Stimulated activated CD8-positive, alpha-beta memory T cell treated with anti-CD3 and anti-CD28 coated beads, Interleukin-7, amount 100 ng/mL, for 1 hour (primary cell): ENCODE measurements at places on chromosomes 2 and 18.

DNA sequence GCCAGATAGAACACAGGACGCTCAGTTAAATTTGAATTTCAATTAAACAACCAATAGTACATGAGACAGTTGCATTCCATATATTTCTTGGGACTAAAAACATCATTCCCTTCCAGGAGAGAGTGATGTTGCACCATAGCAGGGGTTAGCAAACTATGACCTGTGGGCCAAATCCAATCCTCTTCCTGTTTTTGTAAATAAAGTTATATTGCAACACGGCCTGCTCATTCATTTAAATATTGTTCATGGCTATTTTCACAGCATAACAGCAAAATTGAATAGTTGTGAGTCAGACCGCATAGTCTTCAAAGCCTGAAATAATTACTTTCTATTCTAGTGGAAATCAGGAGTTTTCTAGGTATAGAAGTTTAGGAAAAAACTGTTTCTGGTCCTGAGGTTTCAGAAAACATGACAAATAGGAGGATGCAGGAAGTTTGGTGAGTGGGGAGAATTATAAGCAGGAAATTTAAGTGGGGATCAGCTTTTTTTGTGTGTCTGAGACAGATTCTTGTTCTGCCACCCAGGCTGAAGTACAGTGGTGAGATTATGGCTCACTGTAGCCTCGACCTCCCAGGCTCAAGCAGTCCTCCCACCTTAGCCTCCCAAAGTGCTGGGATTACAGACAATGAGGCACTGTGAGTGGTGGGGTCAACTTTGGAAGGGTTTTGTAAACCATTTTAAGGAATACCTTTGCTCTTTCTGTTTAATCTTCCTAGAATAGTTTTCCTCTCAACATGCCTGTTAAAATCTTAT, 131.5 kb downstream of the SOCS6 start:
- no peak for DNase-seq

GRCh38 chr2:165576409-165577154, 107.1 kb downstream of the CSRNP3 start:
- no peak for DNase-seq

- no peak for DNase-seq
These were observed 168.0 kb downstream of the CERS6 start for GRCh38 chr2:168624028-168624427.

- no peak for DNase-seq
These were observed 62.5 kb upstream of the B3GNT7 start for GRCh38 chr2:231332872-231333500.

GRCh38 chr2:202361108-202361507, 15.0 kb upstream of the BMPR2 start:
- DNase-seq = no peak

GRCh38 chr2:204129591-204130294, 193.2 kb downstream of the ICOS start:
- no peak for DNase-seq

DNA sequence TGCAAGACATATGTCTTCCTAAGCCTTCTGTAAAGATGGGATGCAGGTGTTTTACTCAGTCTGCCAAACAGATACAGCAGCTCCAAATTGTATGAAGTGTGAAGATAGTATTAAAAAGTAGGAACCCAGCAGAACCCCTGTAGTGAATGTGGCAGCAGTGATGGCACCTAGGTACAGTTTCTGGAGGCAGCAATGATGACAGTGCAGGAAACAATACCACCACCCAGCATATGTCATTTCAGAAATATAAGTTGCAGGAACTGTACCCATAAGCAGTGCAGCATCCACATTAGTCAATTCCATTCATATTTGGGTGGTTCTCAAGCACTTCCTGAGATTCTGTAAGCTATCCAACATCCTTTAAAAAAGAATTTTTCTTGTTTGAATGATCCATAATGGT, 46.7 kb upstream of the ATP5MC3 start:
- no peak for DNase-seq

DNA sequence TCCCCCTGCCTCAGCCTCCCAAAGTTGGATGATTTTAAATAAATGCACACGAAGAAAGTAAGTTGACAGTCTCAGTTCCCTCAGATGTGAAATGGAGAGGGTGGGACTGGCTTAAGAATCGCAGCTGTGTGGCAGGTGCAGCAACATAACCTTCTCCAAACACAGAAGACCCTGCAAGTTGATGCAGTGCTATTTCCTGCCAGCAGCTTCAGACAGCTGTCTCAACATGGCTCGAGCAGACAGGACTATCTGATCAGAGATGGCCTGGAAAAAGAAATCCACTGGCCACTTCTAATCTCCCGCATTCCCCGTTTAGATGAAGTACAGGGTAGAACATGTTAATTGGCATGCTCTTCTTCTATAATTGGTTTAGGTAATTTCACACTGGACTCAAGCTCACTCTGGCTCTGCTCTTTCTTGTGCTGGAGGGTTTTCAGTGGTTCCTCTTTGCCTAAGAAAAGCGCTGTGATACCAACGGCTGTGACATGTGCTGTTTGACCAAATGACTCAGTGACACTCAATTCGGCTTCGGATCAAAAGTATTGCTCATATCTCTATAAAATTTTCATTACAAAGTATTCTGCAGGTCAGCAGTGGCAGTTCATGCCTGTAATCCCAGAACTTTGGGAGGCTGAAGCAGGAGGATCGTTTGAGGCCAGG, 40.2 kb downstream of the MYOM1 start:
- DNase-seq = no peak

- DNase-seq = no peak
These were observed 71.3 kb downstream of the PDK1 start for GRCh38 chr2:172627181-172627580.

DNA sequence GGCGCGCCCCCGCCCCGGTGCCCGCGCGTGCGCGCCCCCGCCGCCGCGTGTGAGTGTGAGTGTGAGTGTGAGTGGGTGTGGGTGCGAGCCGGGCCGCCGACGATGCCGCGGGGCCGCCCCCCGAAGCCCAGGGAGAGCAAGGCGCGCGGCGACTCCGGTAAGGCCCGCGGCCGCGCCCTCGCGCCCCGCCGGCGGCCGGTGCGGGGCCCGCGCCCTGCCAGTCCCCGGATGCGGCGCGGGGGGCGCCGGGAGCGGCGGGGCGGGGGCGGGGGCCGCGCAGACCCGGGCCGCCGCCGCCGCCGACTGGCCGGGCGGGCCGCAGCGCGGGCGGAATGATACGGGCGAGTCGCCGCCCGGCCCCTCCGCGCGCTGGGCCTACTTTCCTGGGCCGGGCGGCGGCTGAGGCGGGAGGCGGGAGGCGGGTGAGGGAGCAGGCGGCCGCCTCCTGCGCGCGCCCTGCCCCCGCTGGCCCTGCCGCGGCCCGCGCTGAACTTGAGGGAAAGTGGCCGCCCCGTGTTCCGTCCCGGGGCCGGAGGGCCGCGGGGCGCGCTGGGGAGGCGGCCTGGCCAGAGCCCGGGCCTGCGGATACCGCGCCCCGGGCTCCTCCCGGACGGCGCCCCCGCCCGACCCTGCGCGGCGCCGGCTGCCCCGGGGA, at the start of gene ZNF236:
Gene ZNF236, plus strand, starts transcription at position 52 of the 655 bp plus-strand sequence. Its CDS starts 51 bp downstream, at position 103.
- peak; percentile 40 for DNase-seq

GRCh38 chr2:160522951-160523710, 29.5 kb upstream of the RBMS1 start:
- no peak for DNase-seq

- no peak for DNase-seq
These were observed 647.9 kb downstream of the PLCL1 start for GRCh38 chr2:198452327-198452726.

DNA sequence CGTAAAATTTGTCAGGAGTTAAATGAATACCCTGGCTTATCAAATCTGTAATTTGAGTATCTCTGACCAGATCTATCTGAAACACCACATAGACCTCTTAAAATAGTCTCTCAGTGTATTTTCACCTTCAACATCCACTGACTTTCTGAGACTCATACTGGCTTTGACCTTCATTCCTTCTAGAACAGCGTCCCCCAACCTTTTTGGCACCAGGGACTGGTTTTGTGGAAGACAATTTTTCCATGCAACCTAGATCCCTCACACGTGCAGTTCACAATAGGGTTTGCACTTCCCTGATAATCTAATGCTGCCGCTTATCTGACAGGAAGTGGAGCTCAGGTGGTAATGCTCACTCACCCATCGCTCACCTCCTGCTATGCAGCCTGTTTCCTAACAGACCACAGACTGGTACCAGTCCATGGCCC, 3.2 kb downstream of the NBAS start:
- DNase-seq = no peak

- DNase-seq = no peak
These were observed 1293.9 kb upstream of the LRRTM1 start for GRCh38 chr2:81598453-81598852.

- DNase-seq = no peak
These were observed 694.7 kb downstream of the CBLN2 start for GRCh38 chr18:71849407-71849806.

DNA sequence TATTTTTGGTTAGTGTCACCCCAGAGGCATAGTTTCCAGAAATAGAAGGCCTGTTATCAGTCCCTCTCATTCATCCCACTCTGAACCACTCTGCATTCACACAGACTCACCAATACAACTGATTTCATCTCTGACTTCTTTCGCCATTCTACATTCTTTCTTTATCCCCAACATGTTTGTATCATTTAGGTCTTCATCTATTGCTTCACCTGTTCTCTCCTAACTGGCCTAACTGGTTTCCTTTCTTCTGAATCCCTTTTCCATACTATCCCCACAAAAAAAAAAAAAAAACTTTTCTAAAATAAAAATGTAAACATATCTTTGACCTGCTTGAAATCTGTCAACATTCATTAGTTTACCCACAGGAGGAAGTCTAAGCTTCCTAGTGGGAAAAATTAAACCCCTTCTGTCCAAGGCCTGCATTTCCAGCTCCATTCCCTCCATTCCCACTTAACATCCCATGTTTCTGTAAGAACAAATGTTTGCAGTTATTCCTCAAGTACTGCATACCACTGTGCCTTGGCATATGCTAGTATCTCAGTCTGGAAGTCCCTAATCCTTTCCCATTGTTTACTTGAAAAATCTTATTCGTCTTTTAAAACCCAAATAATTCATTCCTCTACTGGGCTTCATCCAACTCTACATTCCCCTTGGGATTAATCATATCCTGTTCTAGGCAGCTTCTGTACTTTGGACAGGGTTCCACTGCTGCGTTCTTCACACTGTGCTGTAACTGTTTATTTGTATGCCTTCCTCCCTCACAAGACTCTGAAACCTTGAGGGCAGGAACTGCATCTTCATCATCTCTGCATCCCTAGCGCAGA, 68.5 kb downstream of the FIGN start:
- no peak for DNase-seq

GRCh38 chr18:2316082-2316750, 255.1 kb downstream of the METTL4 start:
- no peak for DNase-seq

DNA sequence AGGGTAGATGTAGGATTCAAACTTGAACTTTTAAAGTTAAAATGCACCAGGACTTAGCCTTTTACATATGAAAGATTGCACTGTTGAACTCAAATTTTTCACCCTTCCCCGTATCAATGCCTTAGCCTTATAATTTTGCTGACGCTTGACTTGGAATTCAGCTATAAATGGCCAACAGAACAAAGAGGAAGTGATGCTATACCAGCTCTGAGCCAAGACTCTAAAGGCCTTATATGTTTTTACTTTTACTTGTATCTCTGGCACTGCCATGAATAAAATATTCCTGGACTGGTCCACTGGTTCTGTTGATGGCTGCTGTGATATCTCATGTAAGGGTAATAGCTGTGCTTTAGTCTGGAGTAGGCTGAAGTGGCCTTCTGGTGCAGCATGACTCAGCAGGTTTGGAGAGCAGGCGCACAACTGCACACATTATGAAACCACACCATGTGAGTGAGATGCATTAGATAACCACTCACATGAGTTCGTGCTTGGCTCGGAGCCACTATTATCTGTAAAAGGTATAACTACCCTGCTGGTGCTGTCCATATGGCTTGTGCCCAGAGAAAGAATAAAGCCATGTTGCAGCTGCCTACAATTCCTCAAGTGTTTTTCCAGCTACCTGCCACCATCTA, 8.4 kb upstream of the IER3IP1 start:
- DNase-seq = no peak

GRCh38 chr2:189444322-189444721, 3.0 kb downstream of the WDR75 start:
- DNase-seq = no peak

DNA sequence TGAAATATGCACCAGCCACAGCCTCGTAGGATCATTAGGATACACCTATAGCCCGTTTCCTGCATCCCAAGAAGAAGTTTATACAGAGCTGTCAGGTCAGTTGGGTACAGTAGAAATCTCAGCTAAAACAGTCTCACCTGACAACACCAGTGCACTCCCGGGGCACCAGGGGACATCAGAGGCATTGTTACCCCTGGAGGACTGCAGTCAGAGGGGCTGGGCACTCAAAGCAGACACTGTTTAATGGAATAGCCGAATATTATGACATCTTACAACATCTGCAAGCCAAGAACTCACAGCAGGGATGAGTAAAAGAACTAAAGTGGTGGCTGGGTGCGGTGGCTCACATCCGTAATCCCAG, 93.0 kb upstream of the ID2 start:
- no peak for DNase-seq

- DNase-seq = no peak
These were observed 52.6 kb upstream of the EMILIN2 start for GRCh38 chr18:2794159-2794558.

- DNase-seq = no peak
These were observed 369.5 kb upstream of the CELF4 start for GRCh38 chr18:37935086-37935485.

GRCh38 chr2:43540021-43540779, 55.6 kb downstream of the THADA start:
- no peak for DNase-seq

DNA sequence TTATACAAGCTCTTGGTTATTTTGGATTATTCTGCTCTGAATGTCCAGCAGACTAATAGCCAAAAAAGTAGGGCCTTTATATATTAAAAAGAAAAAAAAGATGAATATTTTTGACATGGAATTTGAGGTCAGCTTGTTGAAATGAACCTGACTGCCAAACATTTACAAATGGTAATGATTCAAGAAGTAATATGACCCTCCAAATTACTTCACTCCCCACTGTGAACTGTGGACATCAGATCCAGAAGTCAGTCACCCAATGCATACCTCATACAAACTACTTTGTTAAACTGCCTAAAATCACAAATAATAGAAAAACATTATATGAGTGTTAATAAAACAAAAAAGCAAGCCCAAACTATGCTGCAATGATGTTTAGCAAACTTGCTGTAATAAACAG, 10.0 kb downstream of the EPG5 start:
- DNase-seq = no peak

GRCh38 chr2:98245491-98245890, 100.8 kb upstream of the CNGA3 start:
- no peak for DNase-seq

- no peak for DNase-seq
These were observed 1337.6 kb upstream of the SLC39A10 start for GRCh38 chr2:194319222-194319992.
